Esophagus squamous epithelium (tissue), 5 donors: ENCODE measurements at places on chromosomes 11 and 22.

GRCh38 chr11:35424157-35424940, 5.0 kb upstream of the SLC1A2 start:
- no peak for DNase-seq

GRCh38 chr22:50531546-50531961, 1.7 kb upstream of the TYMP start:
- no peak for DNase-seq

DNA sequence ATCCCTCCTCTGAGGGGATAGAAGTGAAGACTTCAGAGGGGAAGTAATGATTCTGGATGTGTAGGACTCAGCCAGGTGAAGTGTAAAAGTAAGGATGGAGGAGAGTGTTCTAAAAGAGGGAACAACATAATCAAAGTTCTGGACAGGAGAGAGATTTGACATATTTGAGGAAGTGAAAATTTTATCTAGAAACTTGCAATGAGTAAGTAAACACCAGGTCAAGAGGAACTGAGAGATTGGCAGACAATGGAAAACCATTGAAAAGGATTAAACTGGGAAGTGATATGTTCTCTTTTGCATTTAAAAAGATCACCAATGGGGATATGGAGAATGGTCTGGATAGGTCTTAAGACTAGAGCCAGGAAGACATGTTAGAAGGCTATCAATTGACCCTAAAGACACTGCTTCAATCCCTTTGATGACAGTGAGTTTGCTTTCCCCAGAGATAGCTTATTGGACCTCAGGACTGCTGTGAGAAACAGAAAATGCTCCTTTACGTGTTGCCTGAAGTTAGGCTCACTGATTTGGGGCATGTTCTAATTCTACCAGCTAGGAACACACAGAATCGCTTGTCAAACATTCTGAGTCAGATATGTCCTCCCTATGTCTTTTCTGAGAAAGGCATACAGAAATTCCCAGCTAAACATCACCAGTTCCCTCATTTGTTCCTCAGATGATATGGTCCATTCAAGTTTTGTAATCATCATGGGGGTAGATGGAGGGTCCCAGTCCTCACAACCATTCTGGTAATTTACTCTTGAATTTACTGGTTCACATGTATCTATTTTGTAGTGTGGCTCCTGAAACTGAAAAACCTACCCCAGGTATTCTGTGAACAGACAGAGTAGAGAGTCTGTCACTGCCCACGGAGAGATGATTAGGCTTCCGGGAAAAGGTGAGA, 144.9 kb downstream of the MAML2 start:
- no peak for DNase-seq

GRCh38 chr22:25509374-25509791, 55.1 kb upstream of the GRK3 start:
- DNase-seq: no peak

DNA sequence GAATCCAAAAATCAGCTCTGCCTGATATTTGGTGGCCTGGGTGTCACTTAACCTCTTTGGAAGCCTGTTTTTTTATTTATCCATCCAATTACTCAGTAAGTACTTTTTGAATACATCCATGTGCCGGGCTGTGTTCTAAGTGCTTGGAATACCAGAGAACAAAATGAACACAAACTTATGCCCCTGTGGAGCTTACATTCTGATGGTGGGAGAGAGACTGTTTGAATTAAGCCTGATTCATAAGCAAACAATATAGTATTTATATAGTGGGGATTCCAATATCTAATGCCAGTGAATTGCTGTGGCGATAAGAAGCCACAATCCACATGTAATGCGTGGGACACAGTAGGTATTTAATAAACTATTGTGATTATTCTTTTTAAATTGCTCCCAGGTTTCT, 19.4 kb downstream of the KCNJ5 start:
- DNase-seq: no peak

DNA sequence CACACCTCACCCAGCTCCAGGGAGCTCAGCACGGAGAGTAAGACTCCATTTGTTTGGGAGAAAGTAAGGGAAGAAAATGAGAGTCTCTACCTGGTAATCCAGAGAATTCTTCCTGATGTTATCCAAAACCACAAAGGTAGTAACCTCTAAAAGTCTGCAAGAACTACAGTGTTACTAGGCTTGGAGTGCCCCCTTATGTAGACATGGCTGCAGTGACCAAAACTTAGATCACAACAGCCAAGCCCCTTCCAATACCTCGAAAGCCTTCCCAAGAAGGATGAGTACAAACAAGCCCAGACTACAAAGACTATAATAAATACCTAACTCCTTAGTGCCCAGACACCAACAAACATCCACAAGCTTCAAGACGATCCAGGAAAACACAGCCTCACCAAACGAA, 4.9 kb downstream of the UBE2L6 start:
- DNase-seq: no peak

- no peak for DNase-seq
Measured at GRCh38 chr22:50326956-50327710, at the start of gene DENND6B. Gene DENND6B, minus strand, starts transcription at chr22:50327012. Its CDS starts 24 bp downstream, at chr22:50326988.

- DNase-seq: no peak
Measured at GRCh38 chr22:17272511-17272991, 53.3 kb upstream of the ADA2 start.
